ENCODE measurements at places on chromosomes 16 and 17.

- DNase-seq, result no peak
Observed at GRCh38 chr16:62700426-62701294, 664.4 kb upstream of the CDH8 start.

- DNase-seq, result no peak
Observed at GRCh38 chr17:73455050-73455687, 143.4 kb upstream of the CDC42EP4 start.

DNA sequence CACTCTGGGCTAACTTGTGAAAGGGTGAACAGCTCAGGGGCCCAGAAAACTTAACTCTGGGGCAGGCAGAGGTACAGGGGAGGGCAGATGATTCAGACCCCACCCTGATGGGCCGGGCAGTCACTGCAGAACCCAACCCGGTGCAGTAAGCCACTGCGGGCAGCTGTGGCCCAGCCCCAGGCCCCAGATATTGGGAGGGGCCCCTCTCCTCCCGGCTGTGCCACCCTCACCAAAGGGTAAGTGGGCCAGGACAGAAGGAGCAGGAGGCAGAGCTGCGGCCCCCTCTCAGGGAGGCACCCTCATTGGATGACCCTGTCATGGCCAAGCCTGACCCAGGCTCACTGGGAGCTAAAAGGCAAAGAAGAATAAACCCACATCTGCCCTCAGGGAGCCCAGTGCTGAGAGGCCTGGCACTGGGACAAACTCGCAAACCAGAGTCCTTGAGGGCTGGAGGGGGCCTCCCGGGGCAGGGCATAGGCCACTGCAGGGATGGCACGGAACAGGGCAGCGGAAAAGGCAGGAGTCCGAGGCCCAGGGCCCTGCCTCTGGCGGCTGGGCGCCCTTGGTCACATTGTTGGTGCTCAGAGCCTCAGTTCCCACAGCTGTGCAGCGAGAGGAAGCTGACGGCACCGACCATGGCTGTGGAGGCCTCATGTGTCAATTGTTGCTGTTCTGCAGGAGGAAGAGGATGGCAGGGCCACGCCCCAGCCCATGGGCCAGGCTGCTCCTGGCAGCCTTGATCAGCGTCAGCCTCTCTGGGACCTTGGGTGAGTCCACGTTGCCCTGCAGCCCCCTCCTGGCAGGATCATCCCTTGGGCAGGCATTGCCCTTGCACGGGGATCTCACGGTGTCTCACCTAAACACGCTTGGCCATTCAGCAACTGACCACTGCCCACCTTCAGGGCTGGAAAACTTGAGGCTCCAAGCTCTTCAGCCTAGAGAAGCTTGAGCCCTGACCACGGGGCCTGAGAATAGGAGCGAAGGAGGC is 3.1 kb downstream of the ITGB4 start:
- DNase-seq, result no peak

DNA sequence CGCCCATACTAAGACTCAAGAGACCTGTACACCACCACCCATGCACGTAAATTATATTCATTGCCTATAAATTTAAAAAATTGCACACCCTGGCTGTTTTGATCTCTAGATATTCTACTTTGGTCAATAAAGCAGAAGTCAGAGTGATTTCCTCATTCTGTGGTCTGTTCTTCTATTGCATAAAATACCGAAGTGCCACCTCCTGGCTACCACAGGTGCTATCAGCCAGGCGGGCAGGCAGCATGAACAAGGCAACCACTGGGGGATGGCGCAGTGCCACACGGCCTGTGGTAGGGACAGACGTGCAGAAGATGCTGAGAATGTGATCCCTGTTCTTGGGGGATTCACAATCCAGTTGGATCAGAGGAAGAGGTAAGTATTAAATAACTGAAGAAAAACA is 122.3 kb downstream of the CDK5R1 start:
- peak; percentile 77 for DNase-seq

DNA sequence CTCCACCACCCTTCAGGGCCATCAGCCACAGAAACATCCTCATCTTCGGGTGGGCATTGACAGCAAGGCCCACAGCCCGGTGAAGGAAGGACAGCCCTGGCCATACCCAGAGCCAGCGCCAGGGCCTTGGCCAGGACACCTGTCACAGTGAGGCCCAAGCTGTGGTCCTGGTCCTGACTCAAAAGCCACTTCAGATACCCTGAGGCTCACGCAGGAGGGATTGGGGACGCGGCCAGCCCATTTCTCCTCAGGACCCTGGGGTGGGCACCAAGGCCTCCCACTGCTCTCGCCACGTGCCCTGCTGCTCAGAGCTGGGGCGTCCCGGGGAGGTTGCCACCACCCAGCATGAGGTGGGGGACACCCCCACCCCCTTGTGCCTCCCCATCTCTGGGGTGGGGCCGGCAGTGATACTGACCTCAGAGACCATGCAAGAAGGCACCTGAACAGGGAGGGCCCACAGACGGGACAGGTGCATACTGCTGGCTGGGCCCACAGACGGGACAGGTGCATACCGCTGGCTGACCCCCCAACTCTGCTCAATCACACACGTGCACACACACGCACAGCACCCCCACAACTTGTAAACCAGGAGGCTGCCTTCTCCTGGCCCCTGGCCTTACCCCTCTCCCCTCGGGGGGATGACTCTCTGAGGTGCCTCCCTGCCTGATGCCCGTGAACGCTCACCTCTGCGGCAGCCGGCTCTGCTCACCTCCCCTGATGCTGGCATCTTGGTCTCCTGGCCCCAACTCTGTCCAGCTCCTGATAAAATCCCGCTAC is 14.2 kb downstream of the SLC7A5 start:
- DNase-seq, result no peak

- no peak for DNase-seq
Observed at GRCh38 chr17:44892250-44892649, 7.0 kb downstream of the EFTUD2 start.

GRCh38 chr17:45086391-45086790 is 25.3 kb downstream of the NMT1 start:
- DNase-seq, result no peak

- peak; percentile 66 for DNase-seq
Observed at GRCh38 chr16:87855852-87856715, 13.2 kb downstream of the SLC7A5 start.

GRCh38 chr16:86002178-86002900 is 103.4 kb downstream of the IRF8 start:
- DNase-seq, result no peak

- no peak for DNase-seq
Observed at GRCh38 chr16:29883987-29884386, 15.4 kb downstream of the SEZ6L2 start.

GRCh38 chr16:49524947-49525315 is 151.3 kb downstream of the C16orf78 start:
- no peak for DNase-seq

DNA sequence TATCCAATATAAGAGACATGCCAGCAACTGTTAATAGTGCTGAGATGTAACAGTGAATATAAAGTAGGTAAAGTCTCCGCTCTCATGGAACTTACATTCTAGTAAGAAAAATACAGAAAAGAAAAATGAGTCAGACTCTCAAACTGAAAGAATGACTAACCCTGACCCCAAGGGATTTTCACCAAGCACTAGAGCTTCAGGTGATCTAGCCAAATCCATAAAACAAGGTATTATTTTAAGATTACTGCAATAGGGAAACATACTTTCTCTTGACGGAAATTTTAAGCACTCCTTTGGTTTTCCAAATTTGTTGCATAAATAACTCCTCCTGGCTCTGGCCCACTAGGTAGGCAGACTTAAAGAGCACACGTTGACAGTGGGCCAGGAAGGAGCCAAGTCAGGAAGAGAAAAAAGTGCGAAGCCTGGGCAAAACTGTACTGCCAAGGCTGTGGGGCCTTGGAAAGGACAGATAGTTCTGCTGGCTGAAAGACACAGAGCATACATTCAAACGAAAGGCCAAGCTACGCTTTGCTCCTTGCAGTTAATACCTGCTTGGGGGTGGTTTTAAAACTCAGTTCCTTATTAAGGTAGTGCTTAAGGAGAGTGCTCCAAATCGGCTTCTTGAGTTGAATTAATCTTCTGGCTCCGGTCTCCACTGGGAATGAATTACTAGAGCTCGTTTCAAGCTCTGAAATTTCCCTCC is 1.4 kb downstream of the GOT2 start:
- no peak for DNase-seq

DNA sequence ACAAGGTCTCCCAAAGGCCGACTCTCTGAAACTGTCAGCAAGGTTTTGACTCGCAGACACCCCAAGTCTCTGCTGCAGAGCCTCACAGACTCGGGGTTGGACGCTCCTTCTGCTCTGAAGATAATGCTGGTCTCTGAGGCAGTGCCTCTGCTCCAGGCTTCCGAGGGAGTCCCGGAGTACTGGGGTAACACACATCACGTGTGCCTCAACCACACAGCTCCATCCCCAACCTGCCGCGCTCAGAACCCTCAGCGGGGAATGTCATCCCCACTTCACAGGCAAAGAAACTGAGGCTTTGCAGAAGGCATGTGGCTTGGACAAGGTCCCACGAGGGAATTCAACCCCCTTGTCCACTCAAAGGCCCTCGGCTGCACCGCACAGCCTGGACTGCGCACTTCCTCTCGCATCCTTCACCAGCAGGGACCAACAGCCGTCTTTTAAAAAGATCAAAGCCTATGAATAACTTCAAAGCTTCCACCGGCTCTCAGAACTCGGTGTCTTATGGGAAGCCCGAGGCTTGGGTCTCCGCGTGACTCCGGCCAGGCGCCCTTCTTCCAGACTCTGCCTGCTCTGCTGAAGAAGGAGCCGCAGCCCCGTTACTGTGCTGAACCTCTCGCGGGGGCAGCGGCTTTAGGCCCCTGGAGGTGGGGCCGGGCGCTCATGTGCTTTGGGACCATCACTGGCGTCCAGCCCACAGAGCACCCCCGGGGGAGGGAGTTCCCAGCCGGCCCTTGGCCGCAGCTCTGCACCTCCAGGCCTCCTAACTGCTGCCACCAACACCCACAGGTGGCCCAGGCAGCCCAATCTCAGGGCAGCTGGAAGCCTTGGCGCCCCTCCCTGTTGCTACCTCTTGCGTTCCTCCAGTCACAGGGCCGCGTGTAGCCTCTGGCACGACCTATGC is 2.2 kb downstream of the TMEM204 start:
- DNase-seq, result peak; percentile 33

DNA sequence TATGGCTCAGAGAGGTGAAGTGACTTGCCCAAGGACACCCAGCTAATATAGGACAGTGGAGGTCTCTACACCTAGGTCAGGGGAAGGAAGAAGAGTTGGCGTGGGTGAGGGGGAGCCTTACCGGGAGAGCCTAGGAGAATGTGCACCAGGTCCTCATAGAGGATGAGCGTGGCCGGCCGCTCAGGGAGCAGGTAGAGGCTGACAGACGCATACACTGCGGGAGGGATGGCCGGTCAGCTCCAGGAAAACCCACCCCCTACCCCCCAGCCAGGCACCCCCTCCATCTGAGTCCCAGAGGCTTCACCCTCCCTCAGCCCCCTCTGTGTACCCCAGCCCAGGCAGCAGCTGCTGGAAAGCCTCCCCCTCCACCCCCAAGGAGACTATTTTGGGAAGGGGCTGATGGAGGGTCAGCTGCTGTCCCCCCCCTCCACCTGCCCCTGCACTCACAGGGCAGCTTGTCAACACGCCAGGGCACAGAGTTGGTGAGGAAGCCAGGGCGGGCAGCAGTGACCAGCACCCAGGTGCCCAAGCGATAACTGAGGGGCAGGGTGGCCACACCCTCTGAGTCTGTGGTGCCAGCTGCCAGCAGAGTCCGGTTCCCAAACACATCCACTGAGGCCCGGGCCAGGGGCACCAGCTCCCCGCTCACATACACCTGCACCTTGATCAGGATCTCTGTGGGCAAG is 4.1 kb downstream of the FAM171A2 start:
- DNase-seq, result no peak
